Karpas-422 (cell line): ENCODE measurements at places on chromosomes 4 and X. TPM values are rescaled to one million over a fixed set of nuclear protein-coding genes. Genes with fewer than 3 reads are reported as not detected.

DNA sequence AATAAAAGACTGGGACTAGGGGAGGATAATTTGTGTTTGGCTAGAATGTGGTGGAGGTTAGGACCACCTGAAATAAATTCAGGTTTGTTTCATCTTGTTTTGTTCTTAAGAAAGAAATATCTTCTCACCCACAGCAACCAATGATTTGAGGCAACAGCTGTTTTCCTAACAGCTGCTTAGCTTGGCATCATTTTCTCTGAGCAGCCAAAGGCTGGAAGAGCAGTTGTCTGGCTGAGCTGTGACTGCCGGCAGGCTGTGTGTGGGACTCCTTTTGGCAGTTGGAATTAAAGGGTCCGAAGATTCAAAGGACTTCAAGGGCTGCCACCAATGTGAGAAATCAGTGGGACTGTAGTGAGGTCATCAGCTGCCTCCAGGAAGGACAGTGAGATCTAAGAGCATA is 5.0 kb downstream of the TRIM75 start:
- H3K4me1 ChIP-seq: no peaks in the 10 kb centered on the region
- H3K4me3 ChIP-seq: no peak overlapping the region
- H3K36me3 ChIP-seq: no peaks in the 10 kb centered on the region
- no peaks in the 10 kb centered on the region for H3K27me3 ChIP-seq
- H3K27ac ChIP-seq: no peak overlapping the region

DNA sequence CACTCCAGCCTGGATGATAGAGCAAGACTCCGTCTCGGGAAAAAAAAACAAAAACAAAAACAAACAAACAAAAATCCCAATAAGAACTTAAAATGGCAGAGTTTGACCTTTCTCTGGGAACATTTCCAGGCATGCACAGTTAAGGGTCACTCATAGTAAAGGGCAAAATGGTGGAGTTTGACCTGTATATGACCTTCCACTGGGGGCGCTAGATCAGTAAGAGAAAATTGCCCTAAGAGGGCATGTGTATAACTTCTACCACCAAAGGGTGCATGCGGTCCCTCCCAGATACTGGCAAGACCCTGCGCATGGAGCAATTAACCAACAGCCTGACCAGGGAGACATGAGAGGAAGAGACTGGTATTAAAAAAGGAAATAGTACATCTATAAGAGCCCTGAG is 177.2 kb downstream of the MOSPD2 start:
- no peaks in the 10 kb centered on the region for H3K27me3 ChIP-seq
- no peak overlapping the region for H3K4me3 ChIP-seq
- no peak overlapping the region for H3K27ac ChIP-seq

DNA sequence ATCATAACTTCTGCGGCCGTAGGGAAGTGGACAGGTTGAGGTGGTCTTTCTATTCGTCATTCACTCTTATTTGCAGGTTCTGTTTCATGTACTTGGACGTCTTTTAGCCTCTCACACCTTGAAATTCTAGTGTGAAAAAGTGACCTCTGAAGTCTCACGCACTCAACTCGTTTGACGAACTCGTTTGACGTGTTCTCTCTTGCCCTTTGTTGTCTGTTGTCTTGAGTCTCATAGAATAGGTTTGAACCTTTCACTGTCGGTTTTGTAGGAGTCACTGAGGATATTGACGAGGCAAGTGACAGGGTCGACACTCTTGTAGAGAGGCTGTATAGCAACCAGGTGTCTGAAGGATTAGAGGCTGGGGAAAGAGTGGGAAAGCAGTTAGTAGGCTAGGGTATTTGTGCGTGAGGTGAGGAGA is 1.1 kb upstream of the PGRMC2 start:
- peaks cover 20% of the 10 kb centered on the region for H3K36me3 ChIP-seq
- H3K4me3 ChIP-seq: peak overlapping the region; percentile 69
- peak overlapping the region; percentile 70 for H3K27ac ChIP-seq
- H3K4me1 ChIP-seq: peaks cover 35% of the 10 kb centered on the region

GRCh38 chrX:96791559-96791958 is 92.1 kb upstream of the RPA4 start:
- H3K4me1 ChIP-seq: no peaks in the 10 kb centered on the region
- no peaks in the 10 kb centered on the region for H3K27me3 ChIP-seq
- no peak for DNase-seq
- no peak overlapping the region for H3K27ac ChIP-seq
- H3K4me3 ChIP-seq: no peak overlapping the region
- H3K36me3 ChIP-seq: no peaks in the 10 kb centered on the region

- no peak overlapping the region for H3K4me3 ChIP-seq
- no peak overlapping the region for H3K27ac ChIP-seq
- DNase-seq: no peak
- H3K27me3 ChIP-seq: no peaks in the 10 kb centered on the region
- no peaks in the 10 kb centered on the region for H3K4me1 ChIP-seq
These were observed 632.2 kb downstream of the SPOCK3 start for GRCh38 chr4:166602068-166602467.

DNA sequence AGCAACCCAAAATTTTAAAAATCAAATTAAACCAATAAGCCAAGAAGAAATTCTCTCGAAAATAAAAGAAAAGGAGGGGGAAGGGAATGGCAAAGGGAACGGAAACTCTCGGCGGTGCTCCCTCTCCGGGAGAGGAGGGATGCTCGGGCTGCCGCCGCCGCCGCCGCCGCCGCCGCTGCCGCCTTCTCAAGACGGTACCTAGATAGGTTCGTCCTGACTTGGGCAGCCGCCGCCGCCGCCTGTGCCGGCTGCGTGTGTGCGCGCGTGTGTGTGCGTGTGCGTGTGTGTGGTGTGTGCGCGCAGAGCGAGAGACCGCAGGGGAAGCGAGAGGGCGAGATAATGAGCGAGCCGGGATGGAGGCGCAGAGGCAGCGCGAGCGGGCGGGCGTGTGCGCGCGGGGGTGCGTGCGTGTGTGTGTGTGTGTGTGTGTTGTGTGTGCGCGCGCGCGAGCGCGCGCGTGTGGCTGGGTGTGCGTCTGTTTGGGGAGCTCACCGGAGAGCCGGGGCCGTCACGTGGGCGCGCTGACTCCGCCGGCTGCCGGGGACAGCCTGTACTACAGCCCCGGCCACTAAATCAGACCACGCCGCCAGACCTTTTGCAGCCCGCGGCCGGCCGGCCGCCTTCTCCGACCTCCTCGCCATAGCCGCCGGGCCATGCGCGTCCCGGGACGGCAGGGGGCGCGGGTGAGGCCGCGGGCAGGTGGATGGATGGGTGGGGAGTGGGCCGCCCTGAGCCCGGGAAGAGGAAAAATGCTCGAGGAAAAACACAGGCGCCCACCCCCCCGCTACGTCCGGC is 111.6 kb downstream of the DHX15 start:
- peak; percentile 91 for DNase-seq
- H3K4me3 ChIP-seq: peak overlapping the region; percentile 82
- no peak overlapping the region for H3K27ac ChIP-seq
- H3K36me3 ChIP-seq: no peaks in the 10 kb centered on the region

DNA sequence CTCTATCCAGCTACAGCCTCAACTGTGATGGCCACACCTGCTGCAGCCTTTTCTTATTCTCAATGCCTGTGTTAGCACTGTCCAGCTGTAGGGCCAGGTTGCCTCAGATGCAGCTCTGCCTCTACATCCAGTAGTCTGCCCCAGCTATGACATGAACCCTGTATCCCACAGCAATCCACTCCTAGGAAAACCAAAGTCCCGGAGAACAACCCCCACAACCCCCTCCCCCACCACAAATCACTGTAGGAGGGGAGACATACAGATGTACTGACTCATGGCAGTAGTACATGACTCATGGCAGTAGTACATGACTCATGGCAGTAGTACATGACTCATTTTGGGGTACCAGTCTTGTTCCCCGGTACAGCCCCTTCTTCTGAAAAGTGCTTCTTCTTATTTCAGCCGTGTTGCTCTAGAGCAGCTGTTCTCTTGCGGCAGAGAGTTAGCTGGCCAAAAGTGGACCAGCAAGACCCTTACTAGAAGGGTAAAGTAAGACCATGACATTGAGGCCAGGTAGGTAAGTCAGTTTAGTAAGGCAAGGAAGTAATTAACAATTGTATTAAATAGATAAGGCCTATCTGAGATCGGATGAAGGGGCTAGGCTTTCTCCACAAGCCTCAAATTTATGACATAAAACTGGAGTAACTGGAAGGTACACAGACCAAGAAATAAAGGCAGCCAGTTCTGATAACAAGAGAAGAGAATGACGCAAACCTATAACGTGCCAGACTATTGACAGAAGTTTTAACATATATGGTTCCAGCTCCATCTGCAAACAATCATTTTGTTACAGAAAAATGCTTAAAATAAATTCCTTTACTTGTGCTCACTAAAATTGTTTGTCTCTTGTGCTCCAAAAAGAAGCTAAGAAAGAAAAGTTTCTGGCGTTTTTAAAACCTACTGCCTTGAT is 221.4 kb downstream of the TACR3 start:
- H3K27me3 ChIP-seq: no peaks in the 10 kb centered on the region
- no peaks in the 10 kb centered on the region for H3K36me3 ChIP-seq
- DNase-seq: no peak

DNA sequence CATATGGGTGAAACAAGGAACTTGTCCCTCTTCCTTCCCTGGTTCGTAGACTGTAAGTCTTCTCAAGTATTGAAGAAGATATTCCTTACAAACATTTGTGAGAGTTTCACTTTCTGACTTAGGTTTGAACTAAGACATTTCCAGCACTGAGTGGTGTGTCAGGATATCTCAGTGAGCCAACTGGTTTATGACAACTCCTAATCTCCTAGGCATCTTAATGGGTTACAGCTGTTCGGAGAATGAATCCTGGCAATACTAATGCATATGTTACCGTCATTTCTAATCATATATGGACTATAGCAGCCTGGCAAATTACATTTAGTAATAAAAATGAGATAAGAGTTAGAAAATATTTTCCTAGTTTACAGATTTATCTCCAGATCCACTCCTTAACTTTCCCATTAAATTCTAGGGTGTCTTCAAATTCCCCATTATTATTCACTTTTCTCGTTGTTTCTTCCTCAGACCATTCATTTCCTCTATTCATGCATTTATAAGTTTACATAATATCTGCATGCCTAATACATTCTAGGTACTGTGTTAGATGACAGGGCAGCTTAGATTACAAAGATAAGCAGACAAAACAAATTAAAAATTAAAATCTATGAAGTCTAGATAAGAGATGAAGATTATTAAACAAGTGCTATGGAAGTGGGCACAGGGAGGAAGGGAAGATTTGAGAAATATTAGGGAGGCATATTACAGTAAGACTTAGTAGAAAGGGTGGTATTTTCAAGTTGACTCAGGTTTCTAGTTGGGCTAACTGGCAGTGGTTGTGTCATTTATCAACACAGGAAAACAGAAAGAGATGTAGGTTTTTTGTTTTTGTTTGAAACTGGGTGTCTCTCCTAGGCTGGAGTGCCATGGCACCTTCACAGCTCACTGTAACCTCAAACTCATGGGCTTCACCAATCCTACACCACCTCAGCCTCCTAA is 173.9 kb downstream of the WDFY3 start:
- H3K27me3 ChIP-seq: no peaks in the 10 kb centered on the region
- no peaks in the 10 kb centered on the region for H3K36me3 ChIP-seq
- H3K27ac ChIP-seq: no peak overlapping the region
- H3K4me1 ChIP-seq: no peaks in the 10 kb centered on the region
- no peak overlapping the region for H3K4me3 ChIP-seq

GRCh38 chrX:143429811-143430210 is 87.5 kb downstream of the SPANXN3 start:
- H3K27ac ChIP-seq: no peak overlapping the region
- no peaks in the 10 kb centered on the region for H3K4me1 ChIP-seq
- H3K4me3 ChIP-seq: no peak overlapping the region
- no peak for DNase-seq

GRCh38 chrX:13090339-13091110 is 46.1 kb upstream of the FAM9C start:
- no peak overlapping the region for H3K27ac ChIP-seq
- H3K36me3 ChIP-seq: no peaks in the 10 kb centered on the region
- no peak for DNase-seq
- H3K4me3 ChIP-seq: no peak overlapping the region

DNA sequence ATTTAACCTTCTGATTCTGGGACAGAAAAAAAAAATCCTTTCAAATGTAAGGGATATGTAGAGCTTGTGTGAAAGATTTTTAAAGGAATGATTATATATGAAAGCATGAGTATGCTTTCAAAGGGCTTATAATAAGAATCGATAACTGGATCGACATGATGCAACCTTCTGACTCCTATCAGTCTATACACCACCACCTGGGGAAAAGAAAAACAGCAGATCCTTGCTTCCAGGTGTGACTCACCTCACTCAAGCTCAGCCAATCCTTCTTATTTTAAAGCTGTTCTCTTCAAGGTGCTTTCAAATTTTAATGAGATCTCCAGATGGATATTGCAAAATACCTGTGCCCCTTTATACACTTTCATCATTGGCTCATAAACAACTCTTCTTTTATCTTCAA is 102.1 kb upstream of the EDNRA start:
- H3K4me3 ChIP-seq: no peak overlapping the region
- no peaks in the 10 kb centered on the region for H3K27me3 ChIP-seq
- no peaks in the 10 kb centered on the region for H3K36me3 ChIP-seq
- no peak overlapping the region for H3K27ac ChIP-seq

DNA sequence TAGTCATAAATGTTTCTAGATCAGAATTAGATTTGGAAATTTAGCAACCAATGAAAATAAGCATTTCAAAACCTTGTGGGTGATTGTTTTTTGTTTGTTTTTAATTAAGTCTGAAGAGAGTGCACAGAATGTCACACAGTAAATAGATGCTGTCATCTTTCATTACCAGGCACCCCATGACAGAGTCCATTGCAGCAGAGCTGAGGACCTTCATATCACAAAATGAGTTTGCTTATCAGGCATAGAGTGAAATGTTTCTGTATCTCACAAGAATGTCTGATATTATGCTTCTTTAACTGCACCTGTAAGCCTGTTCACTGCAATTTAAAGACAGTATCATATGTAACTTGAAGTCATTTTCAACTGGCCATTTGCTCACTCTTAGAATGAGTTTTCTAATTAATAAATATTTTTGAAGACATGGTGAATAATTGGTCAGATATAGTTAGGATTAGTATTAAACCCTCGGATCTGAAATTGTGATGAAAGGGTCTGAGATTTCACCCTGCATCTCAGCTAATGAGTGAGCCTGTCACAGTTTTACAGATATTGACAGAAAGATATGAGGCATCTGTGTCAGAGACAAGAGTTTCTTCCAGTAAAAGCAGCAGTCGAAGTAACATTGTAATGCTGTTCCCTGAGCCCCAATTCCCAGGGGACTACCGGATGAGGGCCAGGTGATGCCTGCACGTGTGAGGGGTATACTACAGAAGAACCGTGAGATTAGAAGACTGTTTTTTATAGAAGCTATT is 416.4 kb downstream of the CCSER1 start:
- no peak for DNase-seq
- H3K27ac ChIP-seq: no peak overlapping the region
- H3K27me3 ChIP-seq: no peaks in the 10 kb centered on the region

GRCh38 chr4:145730026-145730425 is 50.1 kb downstream of the C4orf51 start:
- H3K4me1 ChIP-seq: peaks cover 9% of the 10 kb centered on the region
- no peaks in the 10 kb centered on the region for H3K36me3 ChIP-seq
- no peak overlapping the region for H3K4me3 ChIP-seq
- no peaks in the 10 kb centered on the region for H3K27me3 ChIP-seq

ZFP42 gene
- not detected in 2 replicates for total RNA-seq

GYPE gene
- total RNA-seq: 1.9 and 4.0 TPM in 2 replicates

PDS5A gene
- total RNA-seq: 66.2 and 96.6 TPM in 2 replicates
